Activated CD8-positive, alpha-beta memory T cell treated with anti-CD3 and anti-CD28 coated beads, Interleukin-2, amount 50 U/mL, for 4 hours (primary cell): ENCODE measurements at places on chromosomes 2 and 18.

DNA sequence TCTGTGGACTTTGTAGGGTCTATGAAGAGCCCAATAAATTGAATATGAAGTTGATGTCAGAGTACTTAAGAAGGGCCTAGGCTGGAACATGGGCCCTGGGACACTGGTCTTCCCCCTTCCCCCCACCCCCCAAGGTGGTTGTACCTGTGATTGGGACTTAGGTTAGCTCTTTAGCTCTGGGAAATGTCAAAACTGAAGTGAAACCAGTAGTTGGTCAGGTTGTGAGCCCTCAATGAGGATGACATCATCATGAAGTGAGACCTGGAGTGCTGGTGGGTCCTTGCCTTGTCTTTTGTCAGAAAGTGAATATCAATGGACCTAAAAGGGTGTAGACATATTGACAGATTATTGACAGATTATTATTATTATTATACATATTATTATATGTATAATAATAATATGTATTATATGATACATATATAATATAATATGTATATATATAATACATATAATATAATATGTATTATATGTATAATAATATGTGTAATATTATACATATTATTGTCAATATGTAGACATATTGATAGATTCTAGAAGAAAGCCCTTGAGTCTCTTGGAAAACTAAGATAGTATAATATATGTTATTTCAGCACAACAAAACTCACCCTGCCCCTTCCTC lies 5.4 kb downstream of the MARS2 start:
- no peak for DNase-seq

DNA sequence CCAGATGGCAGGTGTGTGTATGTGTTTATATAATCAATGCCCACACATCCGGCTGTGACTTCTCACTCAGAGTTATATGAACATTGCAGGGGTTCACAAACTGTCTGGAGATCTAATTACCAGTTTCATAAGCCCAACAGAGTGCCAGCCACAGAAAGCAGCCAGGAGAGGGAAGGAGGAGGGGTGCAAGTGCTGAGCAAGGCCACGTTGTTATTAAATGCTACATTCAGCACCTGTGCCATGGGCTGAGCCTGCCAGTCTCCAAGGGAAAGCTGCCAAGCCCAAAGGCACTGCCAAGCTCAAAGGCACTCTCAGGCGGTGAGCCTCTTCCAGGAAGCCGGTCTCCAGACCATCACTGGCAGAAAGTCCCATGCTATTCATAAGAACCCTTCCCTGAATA lies 17.4 kb downstream of the XDH start:
- no peak for DNase-seq

GRCh38 chr2:25274868-25275574 lies 66.7 kb downstream of the DNMT3A start:
- peak; percentile 68 for DNase-seq

GRCh38 chr2:180141600-180141999 lies 134.5 kb upstream of the CWC22 start:
- DNase-seq: no peak

DNA sequence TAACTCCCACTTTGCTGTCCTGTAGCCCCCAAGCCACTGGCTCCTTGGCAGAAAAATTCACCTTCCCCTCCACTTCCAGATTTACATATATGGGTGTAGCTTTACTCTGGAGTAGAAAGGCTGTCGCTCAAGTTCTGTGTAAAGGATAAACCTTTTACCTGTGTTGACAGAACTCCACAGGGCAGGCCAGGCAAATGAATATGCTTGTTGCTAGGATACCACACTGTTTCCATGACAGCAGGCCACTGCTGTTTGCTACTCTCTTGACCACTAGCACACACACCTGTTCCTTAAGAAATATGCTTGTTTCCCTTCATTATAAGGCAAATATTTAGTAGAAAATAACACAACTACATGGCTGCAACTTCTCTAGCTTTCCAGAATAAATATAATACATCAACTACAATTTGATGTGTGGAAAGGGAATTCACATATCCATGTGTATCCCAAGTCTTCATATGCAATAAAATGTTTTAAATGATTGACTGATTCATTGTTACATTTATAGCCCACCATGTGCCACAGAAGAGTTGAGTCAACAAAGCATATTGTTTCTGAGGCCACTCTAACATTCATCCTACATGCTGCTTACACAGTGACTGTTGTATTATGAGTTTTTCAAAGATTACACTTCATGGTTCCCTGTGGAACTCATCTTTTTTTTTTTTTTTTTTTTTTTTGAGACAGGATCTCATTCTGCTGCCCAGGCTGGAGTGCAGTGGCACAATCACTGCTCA lies 56.2 kb upstream of the ROCK1 start:
- no peak for DNase-seq

DNA sequence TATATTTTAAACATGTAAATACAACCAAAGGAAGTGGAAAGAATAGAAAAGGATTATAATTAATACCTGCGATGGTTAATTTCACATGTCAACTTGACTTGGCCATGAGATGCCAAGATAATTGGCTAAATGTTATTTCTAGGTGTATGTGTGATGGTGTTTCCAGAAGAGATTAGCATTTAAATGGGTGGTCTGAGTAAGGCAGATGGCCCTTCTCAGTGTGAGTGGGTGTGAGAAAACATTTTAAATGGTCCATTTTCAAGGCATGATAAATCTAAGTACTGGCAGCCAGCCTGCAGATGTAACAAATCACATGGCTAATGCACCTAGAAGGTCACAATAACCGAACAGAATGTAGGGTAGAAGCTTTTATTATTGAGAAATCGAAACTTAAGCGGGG lies 99.6 kb upstream of the CDH7 start:
- DNase-seq: no peak

- DNase-seq: no peak
Observed at GRCh38 chr2:75525434-75526310, 35.1 kb downstream of the EVA1A start.

- DNase-seq: no peak
Observed at GRCh38 chr18:47881752-47882455, 48.6 kb downstream of the SMAD2 start.

DNA sequence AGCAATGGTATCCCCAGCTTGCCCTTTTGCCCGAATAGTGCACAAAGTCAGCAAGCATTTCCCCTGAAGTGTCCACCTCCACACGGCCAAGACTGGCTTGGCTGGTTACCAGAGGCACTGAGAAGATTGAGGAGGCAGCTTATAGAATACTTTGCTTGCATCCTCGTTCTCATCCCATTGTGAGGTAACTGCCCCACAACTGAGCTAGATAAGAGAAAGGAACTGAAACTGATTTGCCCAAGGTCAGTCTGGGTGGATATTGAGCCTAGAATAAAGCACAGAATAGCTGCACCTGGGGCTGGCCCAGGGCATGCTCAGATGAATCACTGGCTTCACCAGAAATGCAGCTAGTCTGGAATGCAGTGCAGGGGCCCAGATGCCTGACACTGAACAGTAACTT lies 32.7 kb upstream of the MAP4K3 start:
- DNase-seq: no peak

- DNase-seq: no peak
Observed at GRCh38 chr18:24064391-24065100, 50.0 kb downstream of the TTC39C start.

- no peak for DNase-seq
Observed at GRCh38 chr2:215530191-215530968, 94.5 kb upstream of the FN1 start.
